ENCODE measurements at places on chromosomes 7 and 10.

- no peak for DNase-seq
Measured at GRCh38 chr10:132005147-132005546, 23.4 kb upstream of the BNIP3 start.

DNA sequence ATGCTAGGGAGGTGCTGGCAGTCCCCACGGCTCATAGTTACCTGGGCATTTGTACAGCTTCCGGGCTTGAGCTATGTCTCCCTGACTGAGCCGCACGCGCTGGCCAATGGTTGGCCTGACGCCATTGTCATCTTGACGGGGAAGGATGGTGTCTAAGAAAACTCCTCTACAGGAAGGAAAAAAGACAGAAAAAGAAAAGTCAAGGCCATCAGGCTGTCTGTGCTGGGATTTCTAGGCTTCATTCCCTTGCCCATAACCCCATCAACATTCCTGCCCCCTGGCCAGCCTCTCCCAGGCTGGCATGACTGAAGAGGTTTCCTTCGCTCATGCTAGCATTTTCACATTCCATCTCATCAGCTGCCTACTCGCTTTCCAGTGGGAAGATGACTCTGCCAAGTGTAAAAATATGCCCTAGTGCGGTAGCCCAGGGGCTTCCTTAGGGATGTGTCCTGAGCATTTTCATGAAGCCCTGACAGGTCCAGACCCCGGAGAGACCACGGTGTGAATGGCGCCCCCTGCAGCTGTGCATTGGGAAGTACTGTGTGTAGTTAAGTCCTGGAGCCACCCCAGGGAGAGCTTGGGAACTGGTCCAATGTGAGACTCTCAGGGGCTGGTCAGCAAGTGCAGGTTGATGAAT, 54.5 kb upstream of the OPALIN start:
- DNase-seq, result no peak

GRCh38 chr7:20238754-20239324, 21.7 kb upstream of the MACC1 start:
- no peak for DNase-seq

GRCh38 chr10:24908793-24909423, 43.5 kb downstream of the PRTFDC1 start:
- no peak for DNase-seq

- DNase-seq, result no peak
Measured at GRCh38 chr10:23820792-23821191, 381.9 kb downstream of the OTUD1 start.

DNA sequence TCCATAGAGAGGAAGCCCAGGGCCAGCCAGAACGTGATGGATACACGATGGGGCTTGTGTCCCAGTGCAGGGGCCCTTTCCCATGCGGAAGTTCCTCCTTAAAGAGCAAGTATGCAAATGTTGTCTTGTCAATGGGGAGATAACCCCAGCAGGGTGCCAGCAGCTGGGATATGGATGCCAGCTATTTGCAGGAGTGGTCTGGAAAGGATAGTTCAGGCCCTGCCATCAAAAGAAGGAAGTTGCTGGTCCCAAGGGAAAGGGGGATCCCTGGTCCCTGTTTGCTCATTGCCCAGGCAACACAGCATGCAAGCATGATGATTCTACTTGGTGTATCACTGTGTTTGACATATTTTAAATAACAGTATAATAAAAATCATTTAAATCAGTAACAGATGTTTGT, 73.1 kb upstream of the HECW1 start:
- no peak for DNase-seq

DNA sequence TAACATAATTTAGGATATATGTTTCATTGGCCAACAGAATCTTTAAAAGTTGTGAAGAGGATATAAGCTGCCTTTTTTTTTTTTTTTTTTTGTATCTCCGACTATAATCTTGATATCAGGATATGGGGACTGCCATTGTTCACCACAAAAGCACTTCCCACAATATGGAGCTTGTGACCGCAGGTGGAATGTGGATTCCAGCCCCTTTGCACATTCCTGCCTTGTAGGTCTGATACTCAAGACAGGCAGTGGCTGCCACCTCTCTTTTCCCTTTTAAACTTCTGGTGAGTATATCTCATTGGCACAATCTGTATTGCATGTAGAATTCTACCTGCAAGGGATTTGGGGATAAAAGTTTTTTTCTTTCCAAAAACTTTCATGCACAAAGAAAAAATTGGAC, 272.7 kb upstream of the VWC2 start:
- no peak for DNase-seq

DNA sequence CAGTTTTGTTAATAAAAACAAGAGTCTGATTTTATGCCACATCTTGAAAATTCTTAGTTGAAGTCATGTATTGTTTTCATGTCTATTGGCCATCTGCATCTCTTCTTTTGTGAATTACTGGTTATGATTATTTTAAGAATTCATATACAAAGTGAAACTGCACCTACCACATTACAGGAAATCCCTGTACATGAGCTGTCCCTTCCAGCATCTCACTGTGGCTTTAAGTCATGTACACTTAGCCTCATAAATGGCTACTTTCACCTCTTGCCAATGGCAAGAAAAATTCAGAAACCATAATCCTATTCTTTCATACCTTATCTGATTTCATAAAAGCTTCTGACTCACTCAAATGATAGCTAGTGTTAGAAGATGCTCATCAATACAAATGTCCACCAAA, 48.6 kb downstream of the CRTAC1 start:
- DNase-seq, result no peak

GRCh38 chr10:35355971-35356724, 19.8 kb downstream of the CCNY start:
- DNase-seq, result no peak

GRCh38 chr10:17213646-17214349, 12.3 kb upstream of the TRDMT1 start:
- no peak for DNase-seq

DNA sequence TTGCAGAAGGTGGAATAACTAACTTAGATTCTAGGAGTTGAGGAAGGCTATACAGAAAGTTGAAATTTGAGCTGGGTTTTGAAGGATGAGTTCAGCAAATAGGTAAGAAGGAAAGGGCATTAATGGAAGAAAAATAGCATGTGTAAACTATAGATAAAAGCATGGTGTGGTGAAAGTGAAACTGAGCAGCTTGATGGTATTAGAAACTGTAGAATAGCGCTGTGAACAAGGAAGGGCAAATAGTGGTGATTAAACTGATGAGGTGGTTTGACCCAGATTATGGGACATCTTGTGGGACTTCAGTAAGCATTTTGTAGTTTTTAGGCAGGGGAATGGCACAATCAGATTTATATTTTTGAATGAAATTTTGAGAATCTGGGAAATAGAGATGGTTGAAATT, 90.5 kb downstream of the EXOC6 start:
- no peak for DNase-seq

- no peak for DNase-seq
Measured at GRCh38 chr7:29300026-29300480, 105.5 kb downstream of the CHN2 start.

- DNase-seq, result no peak
Measured at GRCh38 chr10:23521735-23522134, 82.9 kb downstream of the OTUD1 start.

DNA sequence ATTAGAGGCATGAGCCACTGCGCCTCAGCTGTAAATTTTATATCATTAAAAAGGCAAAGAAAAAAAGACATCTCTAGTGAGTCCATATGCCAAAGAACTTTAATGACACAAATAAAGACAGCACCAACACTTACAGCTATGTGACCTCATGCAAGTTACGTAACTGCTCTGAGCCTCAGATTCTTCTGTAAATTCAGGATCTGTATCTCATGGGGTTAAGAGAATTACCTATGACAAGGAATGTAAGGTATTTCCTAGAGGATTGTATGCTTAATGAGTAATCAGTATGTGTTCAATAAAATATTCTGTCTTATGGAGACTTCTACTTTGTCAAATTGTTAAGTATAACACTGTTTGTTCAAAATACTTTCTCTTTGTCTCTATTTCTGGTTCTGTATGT, 274.0 kb upstream of the GLI3 start:
- DNase-seq, result no peak
